ENCODE measurements at places on chromosomes 7 and 10. TPM values are rescaled to one million over a fixed set of nuclear protein-coding genes. Genes with fewer than 3 reads are reported as not detected.

Gene SPDYE16
- total RNA-seq = not detected

Gene TMEM139
- total RNA-seq = 6.9 TPM

Gene CLIP2
- total RNA-seq = 9.9 TPM

Gene SPDYE9
- not detected for total RNA-seq

DNA sequence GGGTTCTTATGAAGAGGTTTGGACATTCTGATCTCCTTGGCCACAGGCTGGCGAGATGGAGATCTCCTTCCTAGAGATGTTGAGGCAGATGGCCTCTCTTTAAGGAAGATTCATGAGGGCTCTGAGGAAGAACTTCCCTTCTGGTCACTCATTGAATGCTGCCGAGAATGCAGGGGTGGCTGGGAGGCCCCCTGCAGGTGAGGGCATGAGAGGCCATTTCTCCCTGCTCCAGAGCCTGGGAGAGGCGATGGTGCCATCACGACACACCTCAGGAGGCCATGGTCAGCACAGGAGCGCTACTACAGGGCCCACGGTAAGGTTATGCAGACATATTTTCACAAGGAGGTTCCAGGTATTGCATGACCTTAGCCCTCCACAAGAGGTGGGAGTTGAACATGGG is 40.2 kb downstream of the CXCL12 start:
- peak; percentile 27 for DNase-seq

GRCh38 chr7:131498237-131498885 is 58.1 kb downstream of the PODXL start:
- DNase-seq = no peak

DNA sequence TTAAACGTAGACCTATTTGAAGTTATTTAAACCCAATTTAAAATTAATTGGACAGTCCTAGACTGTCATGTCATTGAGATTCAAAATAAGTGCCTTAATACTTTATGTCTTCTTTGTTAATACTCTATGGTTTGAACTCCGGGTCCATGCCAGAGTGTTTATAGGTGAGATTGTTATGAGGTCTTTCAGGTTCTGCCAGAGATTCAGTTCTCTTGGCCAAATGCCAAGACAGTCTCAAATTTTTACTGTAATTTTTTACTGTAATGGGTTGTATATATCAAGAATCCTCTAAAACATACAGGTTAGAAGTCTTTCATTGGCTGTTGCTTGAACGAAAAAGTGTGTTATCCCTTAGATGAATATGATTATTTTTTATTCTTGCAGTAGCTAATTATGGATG is 3.9 kb downstream of the ADD3 start:
- no peak for DNase-seq

DNA sequence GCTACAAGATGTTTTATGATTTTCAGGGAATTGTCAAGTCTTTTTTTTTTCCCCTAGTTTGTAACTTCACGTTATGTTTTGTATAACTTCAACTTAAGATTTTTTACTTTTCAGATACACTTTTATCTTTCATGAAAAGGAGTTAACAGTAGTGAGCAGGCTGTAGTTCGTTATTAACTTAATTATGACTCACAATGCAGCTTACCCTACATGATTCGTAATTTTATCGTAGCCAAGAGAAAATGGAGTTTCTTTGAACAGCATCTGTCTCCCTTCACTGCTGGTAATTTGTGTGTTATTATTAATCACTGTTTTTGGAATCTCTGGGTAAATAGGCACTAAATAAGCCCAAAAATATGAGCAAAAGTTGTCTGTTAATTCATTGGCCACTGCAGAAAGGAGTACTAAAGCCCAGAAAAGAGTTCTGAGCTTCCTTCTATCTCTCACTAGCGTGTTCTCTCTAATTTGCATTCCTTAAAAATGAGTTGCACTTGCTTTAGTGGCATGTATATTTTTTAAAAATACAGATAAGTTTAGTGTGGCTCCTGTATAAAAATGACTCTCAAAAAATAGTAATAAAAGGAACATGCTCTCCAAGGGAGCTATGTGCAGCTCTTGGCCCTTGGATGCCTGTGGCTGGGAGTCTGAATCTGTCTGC is 36.1 kb downstream of the RALA start:
- no peak for DNase-seq

- no peak for DNase-seq
These were observed 169.3 kb upstream of the AKR1E2 start for GRCh38 chr10:4656576-4657194.

- DNase-seq = no peak
These were observed 536.0 kb upstream of the GALNT17 start for GRCh38 chr7:70595755-70596597.

DNA sequence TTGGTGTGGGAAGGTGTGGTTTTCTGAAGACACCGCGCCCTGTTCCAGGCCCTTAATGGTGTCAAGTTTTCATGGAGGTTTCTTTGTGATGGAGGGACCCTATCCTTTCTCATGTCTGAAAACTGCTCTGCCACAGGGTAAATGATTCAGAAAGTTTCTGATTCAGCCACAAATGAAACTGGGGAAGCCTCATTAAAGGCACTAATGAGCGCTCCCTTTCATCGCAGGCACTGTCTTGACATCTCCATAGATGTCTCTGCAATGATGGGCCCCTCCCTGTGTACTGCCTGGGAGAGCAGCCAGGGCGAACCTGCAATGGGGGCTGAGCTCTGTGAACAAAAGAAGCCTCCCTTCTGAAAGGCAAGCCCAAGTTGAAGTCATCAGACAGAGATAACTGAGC is 355.3 kb downstream of the PRPF18 start:
- no peak for DNase-seq

GRCh38 chr10:74912682-74913081 is 86.3 kb downstream of the KAT6B start:
- no peak for DNase-seq

- no peak for DNase-seq
These were observed 48.2 kb downstream of the SHOC2 start for GRCh38 chr10:110967645-110968044.

DNA sequence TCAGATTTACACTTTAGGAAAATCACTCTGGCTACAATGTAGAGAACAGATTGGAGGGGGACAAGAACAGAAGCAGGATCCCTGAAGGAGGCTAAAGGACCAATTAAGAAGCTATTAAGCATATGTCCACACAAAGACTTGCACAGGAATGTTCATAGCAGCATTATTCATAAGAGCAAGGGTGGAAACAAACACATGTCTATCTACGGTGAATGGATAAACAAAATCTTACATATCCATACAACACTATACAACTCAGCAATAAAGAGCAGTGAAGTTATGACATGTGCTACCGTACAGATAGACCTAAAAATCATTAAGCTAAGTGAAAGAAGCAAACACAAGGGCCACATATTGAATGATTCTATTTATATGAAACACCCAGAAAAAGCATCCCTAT is 10.4 kb downstream of the CHCHD3 start:
- no peak for DNase-seq

GRCh38 chr10:11344550-11344949 is 266.9 kb downstream of the USP6NL start:
- DNase-seq = peak; percentile 68

GRCh38 chr10:25483999-25484398 is 309.2 kb downstream of the GPR158 start:
- DNase-seq = no peak

DNA sequence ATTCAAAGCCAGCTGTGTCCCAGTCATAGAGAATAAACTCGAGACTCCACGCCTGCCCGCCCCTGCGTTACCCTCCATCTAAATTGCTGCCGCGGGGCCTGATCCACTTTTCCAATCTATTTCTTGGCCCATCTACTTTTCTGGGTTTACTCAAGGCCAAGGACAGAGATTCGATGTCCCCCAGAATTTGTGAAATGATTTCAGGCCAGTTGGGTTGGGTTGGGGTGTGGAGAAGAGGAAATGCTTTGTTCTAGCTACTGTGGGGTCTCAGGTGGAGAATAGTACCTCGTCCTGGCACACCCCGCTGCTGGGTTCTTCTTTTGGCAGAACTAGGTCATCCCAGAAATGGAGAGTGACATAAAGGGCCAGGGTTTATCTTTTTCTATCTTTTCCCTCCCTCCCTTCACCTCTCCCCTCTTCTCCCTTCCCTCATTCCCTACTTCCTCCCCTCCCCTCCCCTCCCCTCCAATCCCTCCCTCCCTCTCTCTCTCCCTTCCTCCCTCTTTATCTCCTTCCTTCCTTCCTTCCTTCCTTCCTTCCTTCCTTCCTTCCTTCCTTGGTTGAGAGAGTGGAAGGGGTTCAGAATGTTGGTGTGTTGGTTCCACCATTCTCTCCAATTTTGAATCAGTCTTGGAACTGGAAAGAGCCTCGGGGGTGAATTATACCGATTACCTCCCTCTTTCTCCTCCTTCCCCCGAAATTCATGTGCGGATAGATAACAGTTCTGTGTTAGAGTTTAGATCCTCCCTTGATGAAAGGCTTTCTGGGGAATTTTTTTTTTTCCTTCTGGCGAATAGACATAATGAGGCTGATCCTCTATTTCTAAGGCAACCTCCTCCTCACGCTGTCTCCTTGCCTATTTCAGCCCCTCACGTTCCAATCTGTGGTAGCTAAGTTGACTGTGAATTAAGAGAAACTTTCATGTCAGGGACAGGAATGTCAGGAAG is 1.2 kb upstream of the TMEM229A start:
- DNase-seq = no peak

DNA sequence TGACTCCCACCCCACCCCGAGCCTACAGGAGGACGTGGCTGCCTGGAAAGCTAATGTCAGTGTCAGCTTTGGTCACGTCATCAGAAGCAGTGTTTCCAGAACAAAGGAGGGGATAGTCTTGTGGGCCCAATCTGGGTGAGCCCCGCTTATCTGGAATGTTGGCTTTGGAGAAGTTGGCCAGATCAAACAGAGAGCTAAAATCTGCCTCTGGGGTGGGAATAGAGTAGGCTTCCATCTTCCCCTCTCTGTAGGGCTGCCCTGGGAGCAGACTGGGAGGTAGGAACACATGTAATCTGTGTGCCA is 32.5 kb downstream of the SRRM3 start:
- DNase-seq = no peak

DNA sequence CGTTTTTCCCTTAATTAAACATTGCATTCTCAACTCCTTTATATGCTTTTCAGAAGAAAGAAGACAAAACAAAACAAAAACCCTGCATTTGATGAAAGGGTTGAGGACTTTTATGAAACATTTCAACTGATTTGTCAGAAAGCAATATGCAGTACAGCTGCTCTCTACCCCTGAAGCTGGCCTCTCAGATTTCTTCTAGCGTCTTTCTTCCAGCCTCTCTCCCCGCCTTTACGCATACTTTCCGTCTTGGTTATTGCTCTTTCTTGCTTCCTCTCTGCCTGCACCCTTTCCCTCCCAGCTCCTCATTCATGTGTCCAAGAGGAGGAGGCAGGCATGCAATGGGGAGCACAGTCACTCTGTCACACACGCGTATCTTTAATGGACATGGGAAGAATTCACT is 91.0 kb upstream of the COL1A2 start:
- no peak for DNase-seq

Measured in cardiac septum (tissue), 1 donor.